CD8-positive, alpha-beta memory T cell (primary cell): ENCODE measurements at places on chromosomes 1 and 21.

GRCh38 chr1:73517603-73518191, 680.3 kb downstream of the LRRIQ3 start:
- no peaks in the 10 kb centered on the region for H3K36me3 ChIP-seq
- DNase-seq: no peak
- no peaks in the 10 kb centered on the region for H3K27me3 ChIP-seq
- no peak overlapping the region for H3K4me3 ChIP-seq

- no peak for DNase-seq
- H3K4me1 ChIP-seq: no peaks in the 10 kb centered on the region
- H3K36me3 ChIP-seq: no peaks in the 10 kb centered on the region
- H3K4me3 ChIP-seq: no peak overlapping the region
- H3K27ac ChIP-seq: no peak overlapping the region
- no peaks in the 10 kb centered on the region for H3K27me3 ChIP-seq
Observed at GRCh38 chr21:28590026-28590425, 402.7 kb downstream of the LTN1 start.

- no peaks in the 10 kb centered on the region for H3K4me1 ChIP-seq
- H3K27ac ChIP-seq: no peak overlapping the region
- no peak for DNase-seq
- H3K36me3 ChIP-seq: no peaks in the 10 kb centered on the region
Observed at GRCh38 chr1:245288796-245289195, 134.0 kb downstream of the KIF26B start.

DNA sequence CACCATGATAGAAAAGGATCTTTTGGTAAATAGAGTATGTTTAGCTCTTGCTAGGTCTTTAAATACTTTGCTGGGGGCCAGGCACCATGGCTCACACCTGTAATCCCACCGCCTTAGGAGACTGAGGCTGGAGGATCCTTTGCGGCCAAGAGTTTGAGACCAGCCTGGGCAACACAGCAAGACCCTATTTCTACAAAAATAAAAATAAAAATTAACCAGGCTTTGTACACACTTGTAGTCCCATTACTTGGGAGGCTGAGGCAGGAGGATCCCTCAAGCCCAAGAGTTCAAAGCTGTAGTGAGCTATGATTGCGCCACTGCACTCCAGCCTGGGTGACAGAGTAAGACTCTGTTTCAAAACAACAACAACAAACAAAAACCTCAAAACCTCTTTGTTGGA, 1.1 kb upstream of the KCNE2 start:
- peaks cover 4% of the 10 kb centered on the region for H3K27me3 ChIP-seq
- no peak for DNase-seq
- H3K27ac ChIP-seq: no peak overlapping the region
- H3K36me3 ChIP-seq: no peaks in the 10 kb centered on the region
- no peak overlapping the region for H3K4me3 ChIP-seq

DNA sequence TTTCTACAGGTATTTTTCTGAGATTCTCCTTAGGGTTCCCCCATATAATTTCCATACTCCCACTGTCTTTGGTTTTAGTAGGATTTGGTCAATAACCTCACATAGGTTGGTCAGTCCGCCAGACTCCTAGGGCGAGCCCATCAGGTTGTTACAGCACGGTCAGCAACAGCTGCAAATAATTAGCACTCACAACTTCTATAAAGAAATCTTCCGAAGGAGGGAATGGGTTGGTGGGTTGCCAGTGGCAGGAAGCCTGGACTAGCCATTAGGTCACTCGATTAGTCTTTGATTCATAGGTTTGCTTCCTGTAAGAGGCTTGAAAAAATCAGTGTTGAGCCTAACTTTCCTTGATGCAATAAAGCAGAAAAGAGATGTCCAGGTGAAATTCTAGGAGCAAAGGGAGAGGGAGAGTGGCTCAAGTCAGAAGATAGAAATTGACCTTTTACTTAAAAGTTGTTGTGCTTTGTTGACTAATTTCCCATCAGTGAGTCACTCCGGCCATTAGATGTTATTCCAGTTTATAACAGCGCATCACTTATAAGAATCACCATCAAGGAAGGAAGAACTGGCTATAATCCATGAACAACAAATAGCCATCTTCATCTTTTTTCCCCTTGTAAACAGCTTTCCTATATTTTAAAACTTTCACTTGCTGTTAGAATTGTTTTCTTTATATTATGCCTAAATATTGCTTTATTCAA, 88.3 kb downstream of the TPR start:
- peaks cover 50% of the 10 kb centered on the region for H3K4me1 ChIP-seq
- H3K27ac ChIP-seq: no peak overlapping the region
- H3K36me3 ChIP-seq: no peaks in the 10 kb centered on the region
- no peak for DNase-seq
- H3K27me3 ChIP-seq: no peaks in the 10 kb centered on the region
- no peak overlapping the region for H3K4me3 ChIP-seq

GRCh38 chr1:30652152-30652841, 71.1 kb downstream of the MATN1 start:
- no peak for DNase-seq
- no peaks in the 10 kb centered on the region for H3K4me1 ChIP-seq
- no peak overlapping the region for H3K27ac ChIP-seq
- H3K4me3 ChIP-seq: no peak overlapping the region
- no peaks in the 10 kb centered on the region for H3K36me3 ChIP-seq

DNA sequence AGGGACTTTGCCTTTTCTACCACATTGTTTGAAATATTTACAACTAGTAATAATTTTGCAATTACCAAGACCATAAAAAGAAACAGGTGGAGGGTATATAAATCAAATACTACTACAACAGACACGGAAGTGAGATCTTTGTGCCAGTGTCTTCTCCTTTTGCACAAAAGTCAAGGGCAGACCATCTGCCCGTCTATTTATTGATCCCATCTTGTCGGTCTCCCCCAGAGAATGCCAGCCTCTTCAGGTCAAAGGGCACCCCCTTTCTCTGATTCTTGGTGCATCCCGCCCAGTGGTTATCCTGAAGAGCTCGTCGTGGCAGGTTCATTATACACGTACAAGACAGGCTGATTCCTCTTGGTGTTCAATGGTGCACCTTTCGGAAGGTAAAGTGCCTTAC, 4.8 kb upstream of the PDE9A start:
- no peaks in the 10 kb centered on the region for H3K4me1 ChIP-seq
- H3K36me3 ChIP-seq: no peaks in the 10 kb centered on the region
- no peak overlapping the region for H3K4me3 ChIP-seq
- H3K27me3 ChIP-seq: peaks cover 13% of the 10 kb centered on the region
- DNase-seq: peak; percentile 3

DNA sequence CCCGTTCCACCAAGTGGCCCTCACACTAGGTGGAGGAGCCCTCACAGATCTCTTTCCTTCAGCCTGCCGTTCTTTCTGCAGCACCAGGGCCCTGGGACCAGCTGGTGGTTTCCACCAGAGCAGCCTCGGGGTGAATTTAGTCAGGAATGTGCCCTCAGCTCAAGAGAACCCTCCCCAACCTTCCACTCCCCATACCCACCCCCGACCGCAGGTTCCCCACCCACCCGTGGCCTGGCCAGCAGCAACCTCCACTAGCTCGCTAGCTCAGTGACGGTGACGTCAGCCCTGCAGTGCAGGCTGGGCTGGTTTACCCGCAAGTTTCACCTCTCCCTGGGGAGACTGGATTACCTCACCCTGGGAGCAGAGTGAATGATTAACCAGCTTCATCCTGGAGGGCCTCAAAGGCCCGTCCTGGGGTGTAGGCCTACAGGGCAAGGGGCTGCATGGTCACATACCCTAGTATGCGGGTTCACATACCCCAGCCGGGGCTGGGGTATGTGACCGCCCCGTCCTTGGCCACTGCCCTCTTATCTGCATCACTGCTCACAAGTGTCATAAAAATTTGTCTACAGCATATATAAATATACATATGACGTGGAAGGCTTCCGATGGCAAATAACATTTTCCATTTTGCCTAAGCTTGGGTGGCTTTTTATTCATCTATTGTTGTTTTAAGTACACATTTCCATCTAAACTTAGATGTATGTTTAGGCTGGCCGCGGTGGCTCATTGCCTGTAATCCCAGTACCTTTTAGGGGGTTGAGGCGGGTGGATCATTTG, 24.5 kb downstream of the ELF3 start:
- DNase-seq: no peak
- no peaks in the 10 kb centered on the region for H3K36me3 ChIP-seq
- no peak overlapping the region for H3K4me3 ChIP-seq
- H3K27ac ChIP-seq: no peak overlapping the region
- no peaks in the 10 kb centered on the region for H3K27me3 ChIP-seq

DNA sequence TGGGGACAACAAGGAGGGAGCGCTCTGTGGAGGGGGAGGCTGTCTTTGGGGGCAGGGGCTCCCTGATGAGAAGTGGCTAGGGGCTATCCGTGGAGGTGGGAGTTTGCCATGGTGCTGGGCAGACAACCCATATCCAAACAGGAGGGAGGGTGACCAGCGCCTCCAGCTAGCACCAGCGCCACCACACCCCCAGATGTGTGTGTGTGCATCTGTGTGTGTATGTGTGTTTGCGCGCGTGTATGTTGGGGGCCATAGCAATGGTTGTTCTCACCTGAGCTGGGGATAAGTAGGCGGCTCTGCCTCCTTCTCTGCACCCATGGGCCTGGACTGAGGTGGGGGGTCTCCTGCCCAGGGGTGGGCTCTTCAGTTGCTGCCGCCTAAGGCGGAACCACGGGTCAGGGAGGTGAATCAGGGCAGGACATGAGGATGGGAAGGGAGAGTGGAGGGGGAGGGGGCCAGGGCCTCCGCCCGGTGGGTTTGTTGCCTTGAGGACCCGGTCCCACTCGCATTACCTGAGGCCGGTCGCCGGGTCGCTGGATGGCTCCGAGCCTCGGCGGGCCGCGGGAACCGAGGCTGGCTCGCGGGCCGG, 345 bp downstream of the HPCAL4 start:
- peak overlapping the region; percentile 78 for H3K27ac ChIP-seq
- H3K27me3 ChIP-seq: peaks cover 17% of the 10 kb centered on the region
- no peaks in the 10 kb centered on the region for H3K36me3 ChIP-seq
- no peak for DNase-seq
- H3K4me1 ChIP-seq: peaks cover 18% of the 10 kb centered on the region

- H3K27me3 ChIP-seq: no peaks in the 10 kb centered on the region
- H3K36me3 ChIP-seq: no peaks in the 10 kb centered on the region
- H3K4me3 ChIP-seq: no peak overlapping the region
- H3K4me1 ChIP-seq: no peaks in the 10 kb centered on the region
- no peak for DNase-seq
- H3K27ac ChIP-seq: no peak overlapping the region
Observed at GRCh38 chr1:5886140-5886483, 106.1 kb downstream of the NPHP4 start.

DNA sequence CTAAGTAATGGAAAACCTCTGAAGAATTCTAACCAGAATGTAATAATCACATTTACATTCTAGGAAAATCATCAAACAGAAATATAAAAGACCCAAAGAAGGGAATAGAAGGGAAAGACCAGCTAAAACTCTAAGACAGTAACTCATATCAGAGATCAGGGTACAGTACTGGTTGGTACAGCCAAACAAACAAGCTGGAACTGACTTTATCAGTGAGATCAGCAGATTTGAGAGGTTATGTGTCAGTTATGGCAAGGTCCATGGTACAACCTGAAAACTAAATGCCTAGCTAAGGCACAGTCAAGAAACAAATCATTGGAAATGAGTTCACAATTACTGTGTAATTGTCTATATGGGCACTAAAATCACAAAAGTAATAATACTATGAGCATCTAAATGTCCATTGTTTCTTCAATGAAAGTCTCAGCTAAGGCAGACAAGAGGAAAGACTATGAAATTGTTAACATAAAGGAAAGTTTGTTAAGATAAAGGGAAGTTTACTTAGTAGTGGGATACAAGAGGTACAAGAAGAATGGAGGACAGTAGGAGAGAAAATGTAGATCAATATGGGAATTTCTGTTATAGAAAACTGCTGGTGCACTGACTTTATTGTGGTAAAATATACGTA, 75.8 kb downstream of the TRIM33 start:
- H3K27ac ChIP-seq: no peak overlapping the region
- H3K4me3 ChIP-seq: no peak overlapping the region
- H3K36me3 ChIP-seq: peaks cover 3% of the 10 kb centered on the region

- H3K4me1 ChIP-seq: no peaks in the 10 kb centered on the region
- no peak for DNase-seq
- H3K27ac ChIP-seq: no peak overlapping the region
Observed at GRCh38 chr1:204255966-204256365, 42.2 kb upstream of the GOLT1A start.

GRCh38 chr1:214552174-214552608, 789 bp upstream of the PTPN14 start:
- no peak for DNase-seq
- no peak overlapping the region for H3K4me3 ChIP-seq
- H3K27me3 ChIP-seq: peaks cover 20% of the 10 kb centered on the region
- H3K4me1 ChIP-seq: no peaks in the 10 kb centered on the region
- H3K27ac ChIP-seq: no peak overlapping the region

- DNase-seq: no peak
- peaks cover 12% of the 10 kb centered on the region for H3K27me3 ChIP-seq
- no peak overlapping the region for H3K27ac ChIP-seq
- peaks cover 8% of the 10 kb centered on the region for H3K4me1 ChIP-seq
- no peak overlapping the region for H3K4me3 ChIP-seq
Observed at GRCh38 chr1:30681782-30682181, 41.6 kb downstream of the MATN1 start.

DNA sequence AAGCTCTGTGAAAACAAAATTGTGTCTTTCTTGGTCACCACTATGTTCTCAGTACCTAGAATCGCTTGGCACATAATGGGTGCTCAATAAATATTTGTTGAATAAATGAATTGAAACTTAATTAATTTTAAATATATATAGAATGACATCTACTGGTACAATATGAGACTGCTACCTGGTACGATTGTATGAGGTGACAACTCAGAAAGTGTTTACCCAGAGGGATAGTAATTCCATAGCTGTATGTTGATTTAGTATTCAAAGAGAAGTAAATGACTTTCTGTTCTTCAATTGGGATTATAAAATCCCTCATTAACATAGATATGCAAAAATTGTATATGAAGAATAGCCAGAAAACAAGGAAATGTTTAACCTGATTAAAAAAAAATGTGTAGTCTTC, 128.7 kb downstream of the RPS6KC1 start:
- H3K4me1 ChIP-seq: no peaks in the 10 kb centered on the region
- no peaks in the 10 kb centered on the region for H3K27me3 ChIP-seq

DNA sequence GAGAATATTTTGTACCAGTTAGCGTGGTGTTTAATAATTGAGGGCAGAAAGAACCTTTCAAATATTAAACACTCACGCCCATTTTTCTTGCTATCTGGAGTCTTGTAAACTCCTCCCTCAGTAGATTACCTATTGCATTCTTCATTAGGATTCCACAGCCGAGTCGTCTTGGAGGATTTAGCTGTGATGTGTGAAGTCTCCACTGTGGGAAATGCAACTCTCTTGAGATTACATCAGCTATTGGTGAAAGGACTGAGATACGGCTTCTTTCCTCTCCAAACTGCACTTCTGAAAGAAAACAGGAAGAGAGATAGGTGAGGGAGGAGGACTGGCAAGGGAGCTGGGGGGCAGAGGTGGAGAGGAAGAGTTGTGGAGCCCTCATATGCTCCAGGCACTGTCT, 36.1 kb downstream of the ACTA1 start:
- H3K27ac ChIP-seq: no peak overlapping the region
- H3K36me3 ChIP-seq: no peaks in the 10 kb centered on the region
- H3K4me1 ChIP-seq: no peaks in the 10 kb centered on the region
- DNase-seq: no peak
- H3K27me3 ChIP-seq: no peaks in the 10 kb centered on the region
